Neural progenitor cell (in vitro differentiated cells): ENCODE measurements at places on chromosomes 7 and 10.

- DNase-seq, result no peak
Observed at GRCh38 chr10:88330174-88330573, 252.9 kb downstream of the RNLS start.

GRCh38 chr7:10655031-10655430 is 318.6 kb upstream of the PHF14 start:
- no peak for DNase-seq

GRCh38 chr10:6579183-6579903 is 733 bp downstream of the PRKCQ start:
- DNase-seq, result peak; percentile 26

GRCh38 chr7:140883378-140883777 is 41.4 kb downstream of the BRAF start:
- DNase-seq, result no peak

DNA sequence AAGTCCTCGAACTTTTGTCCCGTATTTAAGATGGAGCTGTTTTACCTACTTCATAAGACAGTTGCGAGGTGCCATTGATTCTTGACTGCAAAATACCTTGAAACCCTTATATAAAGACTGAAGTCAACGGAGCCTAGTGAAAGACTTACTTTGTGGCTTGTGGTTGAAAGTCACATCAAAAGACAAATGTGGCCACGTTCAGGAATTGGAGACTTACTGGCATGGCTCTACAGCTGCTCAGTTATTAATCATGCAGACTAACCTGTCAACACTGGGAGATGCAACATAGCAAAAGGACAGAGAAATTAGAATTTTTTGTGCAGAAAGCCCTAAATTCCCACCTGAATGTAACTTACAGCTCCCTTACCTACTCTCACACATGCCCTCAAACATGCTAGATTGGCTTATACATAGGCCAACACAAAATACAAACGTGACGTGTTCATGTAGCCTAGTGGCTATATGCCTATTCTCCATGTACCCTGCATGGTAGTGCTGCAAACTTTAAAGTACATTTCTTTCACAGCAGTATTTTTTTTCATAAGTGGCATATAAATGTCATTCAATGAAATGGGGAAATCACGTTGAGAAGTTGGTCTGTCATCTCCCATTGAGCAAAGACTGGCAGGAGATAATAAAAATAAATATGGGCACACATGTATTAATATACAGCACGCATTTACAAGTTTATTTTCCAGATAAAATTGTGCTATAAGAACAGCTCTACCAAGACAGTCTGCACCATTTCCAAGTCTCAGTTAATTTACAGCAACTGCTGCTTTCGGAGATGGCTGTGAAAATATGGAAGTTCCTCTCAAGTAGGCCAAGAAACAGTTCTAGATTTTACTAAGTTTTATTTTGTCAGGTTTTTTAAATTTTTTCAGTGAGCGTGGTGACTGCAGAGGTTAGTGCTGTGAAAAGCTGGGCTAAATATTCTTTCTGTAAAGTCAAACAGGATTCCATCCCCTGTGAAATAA is 170.4 kb upstream of the C7orf33 start:
- no peak for DNase-seq

- no peak for DNase-seq
Observed at GRCh38 chr7:21383227-21384220, 44.4 kb upstream of the SP4 start.
